ENCODE measurements at places on chromosomes 1 and 21.

- DNase-seq, result no peak
Observed at GRCh38 chr1:11703357-11704193, 12.1 kb downstream of the DRAXIN start.

- DNase-seq, result no peak
Observed at GRCh38 chr1:23385119-23385621, 15.5 kb upstream of the ZNF436 start.

DNA sequence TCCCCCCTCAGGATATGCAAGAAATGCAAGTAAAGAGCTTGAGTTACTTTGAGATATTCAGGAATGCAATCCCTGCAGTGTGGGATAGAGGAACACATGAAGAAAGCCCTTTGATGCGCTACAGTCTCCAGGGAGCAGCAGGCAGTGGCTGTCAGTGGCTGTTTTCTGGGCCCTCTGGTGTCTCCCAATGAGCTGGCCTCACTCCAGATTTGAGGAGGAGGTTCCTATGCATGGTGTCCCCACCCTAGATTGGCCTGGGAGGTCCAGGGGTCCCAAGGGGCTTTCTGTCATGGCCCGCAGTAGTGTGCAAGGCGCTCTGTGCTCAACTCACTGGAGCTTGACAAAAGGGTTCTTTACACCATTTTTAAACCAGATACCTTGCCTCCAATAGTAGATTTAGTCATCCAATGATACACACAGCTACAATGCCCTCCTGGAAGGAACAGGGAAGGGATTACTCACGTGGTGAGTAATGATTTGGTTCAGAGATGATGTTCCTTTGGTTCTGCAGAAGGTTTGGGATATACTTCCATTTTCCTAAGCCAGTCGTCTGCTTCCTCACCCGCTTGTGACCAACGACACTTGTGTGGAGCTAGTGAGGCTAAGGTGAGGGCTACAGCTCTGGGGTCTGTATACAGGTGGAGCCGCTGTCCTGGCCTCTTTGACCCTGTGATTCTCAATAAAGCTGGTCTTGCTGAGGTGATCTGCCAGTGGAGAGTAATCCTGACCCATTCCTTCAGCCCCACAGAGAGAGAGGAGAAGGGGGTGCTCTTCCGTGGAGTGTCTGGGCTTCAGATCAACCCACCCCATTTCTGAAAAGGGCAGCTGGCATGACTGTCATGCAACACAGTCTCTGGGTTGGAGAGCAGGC, 6.6 kb downstream of the BATF3 start:
- DNase-seq, result no peak

GRCh38 chr1:194043984-194044755, 857.8 kb upstream of the B3GALT2 start:
- DNase-seq, result no peak

DNA sequence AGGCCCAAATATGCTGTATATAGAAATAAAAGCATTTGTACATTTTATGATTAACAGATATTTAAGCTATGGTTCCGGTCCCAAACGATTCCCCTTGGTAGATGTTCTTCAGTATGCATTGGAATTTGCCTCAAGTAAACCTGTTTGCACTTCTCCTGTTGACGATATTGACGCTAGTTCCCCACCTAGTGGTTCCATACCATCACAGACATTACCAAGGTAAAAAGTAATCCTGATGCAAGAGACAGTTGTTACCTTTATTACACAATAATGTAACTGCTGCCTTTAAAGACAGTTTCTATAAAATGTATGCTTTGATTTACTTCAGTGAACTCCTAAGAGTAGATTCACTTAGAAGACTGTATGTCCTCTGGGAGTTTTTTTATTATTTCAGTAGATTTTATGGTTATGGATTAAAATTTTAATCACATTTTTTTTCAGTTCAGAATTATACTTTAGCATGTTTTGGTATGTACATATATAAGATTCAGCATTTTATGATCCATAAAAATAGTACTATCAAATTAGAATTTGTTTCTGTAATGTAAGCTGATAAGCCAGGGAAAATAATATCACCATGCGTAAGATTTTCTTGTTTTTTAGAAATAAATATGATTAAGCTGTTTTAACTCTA, 96.5 kb downstream of the USP25 start:
- no peak for DNase-seq

- DNase-seq, result no peak
Observed at GRCh38 chr1:175188936-175189335, 3.6 kb downstream of the KIAA0040 start.

GRCh38 chr1:23485002-23485332, 988 bp upstream of the ASAP3 start:
- no peak for DNase-seq

GRCh38 chr1:89975540-89976125, 19.3 kb upstream of the ZNF326 start:
- DNase-seq, result no peak

- no peak for DNase-seq
Observed at GRCh38 chr1:117664314-117664713, 58.5 kb downstream of the TENT5C start.

DNA sequence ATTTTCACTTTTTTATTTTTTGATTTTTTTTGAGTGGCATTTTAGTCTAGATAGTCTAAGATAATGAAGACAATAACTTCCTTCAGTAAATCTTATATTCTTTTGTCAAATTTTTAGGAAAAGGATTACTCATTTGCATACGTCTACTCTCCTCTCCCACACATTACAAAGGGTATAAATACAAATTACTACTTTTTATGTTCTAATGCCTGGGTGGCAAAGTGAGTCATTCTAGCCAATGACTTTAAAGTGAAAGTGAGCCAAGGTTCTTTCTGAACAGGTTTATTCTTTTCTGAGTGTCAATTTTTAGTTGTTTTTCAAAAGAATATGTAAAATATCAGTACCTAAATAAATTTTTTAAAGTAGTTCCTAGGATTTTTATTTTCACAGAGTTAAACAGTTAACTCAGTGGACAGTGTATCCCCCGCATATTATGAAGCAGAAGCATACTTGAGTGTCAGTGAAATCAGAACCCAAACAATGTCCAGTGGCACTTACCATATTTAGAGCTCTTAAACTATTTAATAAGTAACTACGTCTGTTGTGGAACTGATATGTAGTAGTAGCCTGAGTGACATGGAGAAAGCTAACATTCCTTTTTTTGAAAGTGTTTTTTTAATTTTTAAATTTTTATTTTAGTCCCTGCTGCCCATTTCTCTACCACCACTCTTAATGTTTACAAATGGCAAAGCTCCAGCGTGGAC, 141.7 kb downstream of the PHTF1 start:
- DNase-seq, result no peak

DNA sequence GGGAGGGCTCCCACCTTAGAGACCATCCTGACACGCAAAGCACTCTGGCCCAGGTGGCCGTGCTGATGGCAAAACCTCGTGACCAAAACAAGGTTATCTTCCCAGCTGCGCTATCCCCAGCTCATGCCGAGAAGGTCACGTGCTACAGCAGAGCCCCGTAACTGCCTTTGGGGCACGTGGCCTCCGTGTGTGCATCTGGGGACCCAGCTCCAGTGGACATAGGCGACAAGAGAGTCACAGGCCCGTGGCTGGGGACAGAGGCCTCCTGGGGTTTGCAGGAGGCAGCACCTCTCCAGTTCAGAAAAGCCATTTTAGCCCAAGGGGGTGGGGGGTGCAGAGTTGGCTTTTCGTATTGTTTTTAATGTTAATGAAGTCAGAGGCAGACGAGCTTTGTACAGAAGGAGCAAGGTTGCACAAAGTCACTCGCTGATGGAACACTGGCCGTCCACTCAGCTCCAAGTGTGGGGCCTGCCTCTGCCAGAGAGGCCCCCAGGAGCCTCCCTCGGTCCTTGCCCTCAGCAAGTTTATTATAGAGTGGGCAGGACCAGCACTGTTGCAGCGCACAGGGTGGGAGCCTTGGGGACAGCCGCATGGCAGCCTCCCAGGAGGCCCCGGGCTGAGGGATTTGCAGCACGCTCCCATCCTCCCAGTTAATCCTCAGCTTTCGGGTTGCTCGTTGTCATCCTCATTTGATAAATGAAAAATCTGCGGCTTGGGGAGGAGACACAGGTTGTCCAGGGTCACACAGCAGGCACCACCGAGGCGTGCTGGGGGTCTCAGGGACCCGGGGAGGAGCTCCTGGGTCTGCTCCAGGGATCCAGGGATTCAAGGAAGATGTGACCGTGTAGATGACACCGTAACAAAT, 8.0 kb upstream of the PDE9A start:
- DNase-seq, result no peak

DNA sequence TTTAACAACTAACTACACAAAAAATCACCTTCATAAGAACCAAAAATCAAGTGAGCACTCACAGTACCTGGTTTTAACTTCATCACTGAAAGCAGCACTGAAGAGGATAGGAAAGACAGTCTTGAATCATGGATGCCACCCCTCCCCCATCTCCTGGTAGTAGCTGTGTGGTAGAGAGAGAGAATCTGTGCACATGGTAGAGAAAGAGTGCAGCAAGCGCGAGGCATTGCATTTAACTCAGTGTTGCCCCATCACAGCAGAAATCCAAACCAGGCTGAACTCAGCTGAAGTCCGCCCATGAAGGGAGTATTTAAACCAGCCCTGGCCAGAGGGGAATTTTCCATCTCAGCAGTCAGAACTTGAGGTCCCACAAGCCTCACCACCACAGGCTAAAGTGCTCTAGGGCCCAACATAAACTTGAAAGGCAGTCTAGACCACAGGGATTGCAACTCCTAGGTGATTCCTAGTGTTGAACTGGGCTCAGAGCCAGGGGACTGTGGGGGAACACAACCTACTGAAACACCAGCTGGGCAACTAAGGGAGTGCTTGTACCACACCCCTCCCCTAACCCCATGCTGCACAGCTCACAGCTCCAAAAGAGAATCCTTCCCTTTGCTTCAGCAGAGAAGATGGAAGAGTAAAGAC, 38.4 kb downstream of the VAV3 start:
- no peak for DNase-seq

GRCh38 chr1:58290685-58291372, 255.7 kb downstream of the OMA1 start:
- no peak for DNase-seq

- DNase-seq, result no peak
Observed at GRCh38 chr1:200885623-200886402, 8.9 kb upstream of the INAVA start.
